ENCODE measurements at places on chromosomes 11 and 22.

GRCh38 chr11:1356007-1356435, 33.7 kb upstream of the BRSK2 start:
- peak; percentile 13 for DNase-seq

GRCh38 chr22:32788904-32789624, 12.4 kb upstream of the TIMP3 start:
- DNase-seq, result peak; percentile 94

DNA sequence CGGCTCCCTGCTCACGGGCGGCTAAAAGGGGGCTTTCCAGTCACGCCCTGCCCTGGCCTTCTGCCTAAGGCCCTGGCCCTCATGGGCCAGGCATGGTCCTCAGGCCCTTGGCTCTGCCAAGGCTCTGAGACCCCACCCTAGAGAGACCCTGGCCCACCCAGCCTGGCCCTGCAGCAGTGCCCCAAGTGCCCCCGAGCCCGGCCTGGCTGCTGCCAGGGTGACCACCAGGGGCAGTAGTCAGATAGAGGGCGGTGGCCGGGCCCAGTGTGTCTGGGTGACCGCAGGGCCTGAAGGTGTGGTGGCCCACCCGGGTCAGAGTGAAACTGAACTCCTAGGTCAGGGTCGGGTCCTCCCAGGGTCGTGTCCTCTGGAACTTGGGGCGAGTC, 29.4 kb upstream of the CCDC188 start:
- no peak for DNase-seq

DNA sequence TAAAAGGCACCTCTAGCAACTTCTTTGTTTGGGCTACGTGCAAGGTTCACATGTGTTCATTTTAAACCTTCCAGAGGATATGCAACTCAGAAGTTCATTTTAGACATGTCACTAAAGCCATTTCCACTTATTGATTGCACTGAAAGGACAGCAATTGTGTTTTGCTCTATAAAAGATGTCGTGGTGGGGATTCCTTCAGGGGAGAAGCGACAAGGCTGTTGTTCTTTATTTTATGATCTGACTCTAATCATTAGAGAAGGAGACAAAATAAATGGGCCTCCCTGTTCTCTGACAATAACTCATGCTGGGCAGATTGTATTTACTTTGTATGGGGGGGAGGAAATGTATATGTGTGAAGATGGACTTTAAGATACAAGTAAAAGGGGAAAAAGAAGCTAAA, 370.1 kb upstream of the ARHGAP42 start:
- no peak for DNase-seq

Data from AG10803 (cell line).